ENCODE measurements at places on chromosomes 3 and 15.

GRCh38 chr15:47932261-47932660 is 188.5 kb upstream of the SLC24A5 start:
- no peak for DNase-seq

DNA sequence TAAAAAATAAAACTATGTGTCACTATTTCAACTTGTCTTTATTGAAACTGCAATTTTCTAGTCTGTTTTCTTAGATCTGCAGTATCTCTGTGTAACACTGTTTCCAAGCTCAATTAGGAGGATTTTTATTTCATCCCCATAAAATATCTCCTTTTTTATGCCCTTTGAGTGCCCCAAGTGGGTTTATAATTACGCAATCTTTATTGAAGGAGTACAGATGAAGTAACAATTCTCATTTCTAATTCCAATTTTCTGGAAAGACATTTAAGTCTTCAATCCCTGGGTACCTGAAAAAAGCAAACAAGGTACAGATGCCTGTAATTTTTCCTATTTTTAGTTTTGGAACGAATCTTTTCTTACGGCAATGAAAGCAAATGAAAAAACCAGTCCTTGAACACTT is 61.3 kb downstream of the CYP19A1 start:
- DNase-seq = no peak

- no peak for DNase-seq
These were observed 37.9 kb upstream of the MGLL start for GRCh38 chr3:127860211-127860696.

GRCh38 chr3:123025642-123026521 is 1.7 kb downstream of the SEMA5B start:
- DNase-seq = no peak

GRCh38 chr3:167001374-167001773 is 378.7 kb downstream of the ZBBX start:
- DNase-seq = no peak

DNA sequence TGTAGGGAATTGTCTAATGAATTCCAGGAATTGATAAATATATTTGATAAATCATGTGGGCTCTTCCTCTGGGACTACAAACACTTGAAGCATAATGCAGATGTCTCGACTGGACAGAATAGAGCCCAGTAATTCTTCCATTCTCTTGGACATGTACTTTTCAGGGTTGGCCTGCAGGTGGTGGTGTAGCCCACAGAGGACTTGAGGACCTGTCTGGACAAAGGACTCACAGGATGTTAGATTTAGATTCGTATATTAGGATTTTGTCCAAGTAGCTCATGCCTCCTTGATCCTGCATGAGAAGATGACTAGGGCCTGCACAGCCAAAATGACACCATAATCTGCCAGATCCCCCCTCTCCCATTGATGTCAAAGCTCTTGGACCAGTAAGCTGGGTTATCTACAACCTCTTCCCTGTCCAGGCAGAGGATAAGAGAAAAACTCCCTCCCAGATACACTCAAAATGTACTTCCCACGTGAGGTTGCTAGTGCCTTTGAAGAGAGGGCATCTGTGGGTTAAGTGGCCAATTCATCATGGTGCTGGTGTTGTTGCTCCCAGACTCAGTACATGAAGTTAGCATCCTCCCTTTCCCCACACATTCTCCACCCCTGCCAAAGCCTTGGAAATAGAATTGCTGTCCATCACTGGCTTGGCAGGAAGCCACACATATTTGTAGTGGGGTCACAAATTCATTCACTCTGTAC is 88.6 kb upstream of the ZNF280D start:
- DNase-seq = peak; percentile 31

All from activated CD4-positive, alpha-beta T cell treated with anti-CD3 and anti-CD28 coated beads, Interleukin-2, amount 50 U/mL, for 4 hours (primary cell).